ENCODE measurements at places on chromosomes 2 and 18. TPM values are rescaled to one million over a fixed set of nuclear protein-coding genes. Genes with fewer than 3 reads are reported as not detected.

ALPP gene
- not detected for total RNA-seq

IL1R2 gene
- 0.13 TPM for total RNA-seq

SLC16A14 gene
- not detected for total RNA-seq

KIAA2012 gene
- total RNA-seq = not detected

FEZ2 gene
- total RNA-seq = 20.1 TPM

LOXHD1 gene
- total RNA-seq = not detected

PAX3 gene
- total RNA-seq = not detected

HOXD8 gene
- total RNA-seq = not detected

APCDD1 gene
- not detected for total RNA-seq
